ENCODE measurements at places on chromosomes 2 and 18.

DNA sequence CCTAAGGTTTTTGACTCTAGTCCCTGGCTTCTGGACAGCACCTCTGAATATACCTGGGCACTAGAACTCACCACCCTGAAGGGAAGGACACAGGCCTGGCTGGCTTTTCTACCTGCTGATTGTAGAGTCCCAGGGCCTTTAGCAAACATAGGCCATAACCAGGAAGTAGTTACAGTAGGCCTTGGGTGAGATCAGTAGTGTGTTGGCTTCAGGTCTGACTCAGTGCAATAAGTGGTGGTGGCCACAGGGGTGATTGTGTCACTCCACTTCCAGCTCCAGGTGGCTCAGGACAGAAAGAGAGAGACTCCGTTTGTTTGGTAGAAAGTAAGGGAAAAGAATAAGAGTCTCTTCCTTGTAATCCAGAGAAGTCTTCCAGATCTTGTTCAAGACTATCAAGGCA, 101.7 kb upstream of the LGALSL start:
- DNase-seq, result no peak

DNA sequence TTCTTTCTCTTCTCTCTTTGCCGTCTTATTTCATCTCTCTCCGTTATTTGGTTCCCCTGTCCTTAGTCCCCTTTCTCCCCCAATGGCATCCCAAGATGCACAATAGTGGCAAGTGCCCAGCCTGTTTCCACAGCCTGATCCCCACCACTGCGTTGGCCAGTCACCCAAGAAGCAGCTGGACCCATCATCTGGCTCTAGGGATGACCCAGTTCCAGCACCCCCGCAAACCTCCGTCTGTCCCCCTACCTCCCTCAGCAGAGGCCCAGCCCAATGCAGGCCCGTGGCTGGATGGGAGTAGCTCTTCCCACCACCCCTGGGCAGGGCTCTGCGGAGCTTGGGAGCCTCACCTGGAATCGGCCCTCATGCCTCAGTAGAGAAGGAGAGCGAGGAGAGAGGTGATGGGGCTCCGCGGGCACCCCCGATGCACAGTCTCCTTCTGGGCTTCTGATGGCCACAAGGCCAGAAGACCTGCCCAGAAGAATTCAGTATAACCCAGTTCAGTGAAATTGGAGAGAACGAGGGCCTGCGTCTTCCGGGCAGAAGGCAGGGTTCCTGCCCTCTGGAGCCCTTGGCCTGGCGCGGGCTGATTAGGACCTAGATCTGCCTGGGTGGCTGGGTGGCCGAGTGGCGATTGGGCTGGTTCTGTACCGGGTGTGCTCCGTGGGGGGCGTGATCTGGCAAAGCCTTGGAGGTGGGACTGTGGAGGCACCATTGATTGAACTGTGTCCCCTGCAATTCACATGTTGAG, 50.9 kb downstream of the RRM2 start:
- no peak for DNase-seq

DNA sequence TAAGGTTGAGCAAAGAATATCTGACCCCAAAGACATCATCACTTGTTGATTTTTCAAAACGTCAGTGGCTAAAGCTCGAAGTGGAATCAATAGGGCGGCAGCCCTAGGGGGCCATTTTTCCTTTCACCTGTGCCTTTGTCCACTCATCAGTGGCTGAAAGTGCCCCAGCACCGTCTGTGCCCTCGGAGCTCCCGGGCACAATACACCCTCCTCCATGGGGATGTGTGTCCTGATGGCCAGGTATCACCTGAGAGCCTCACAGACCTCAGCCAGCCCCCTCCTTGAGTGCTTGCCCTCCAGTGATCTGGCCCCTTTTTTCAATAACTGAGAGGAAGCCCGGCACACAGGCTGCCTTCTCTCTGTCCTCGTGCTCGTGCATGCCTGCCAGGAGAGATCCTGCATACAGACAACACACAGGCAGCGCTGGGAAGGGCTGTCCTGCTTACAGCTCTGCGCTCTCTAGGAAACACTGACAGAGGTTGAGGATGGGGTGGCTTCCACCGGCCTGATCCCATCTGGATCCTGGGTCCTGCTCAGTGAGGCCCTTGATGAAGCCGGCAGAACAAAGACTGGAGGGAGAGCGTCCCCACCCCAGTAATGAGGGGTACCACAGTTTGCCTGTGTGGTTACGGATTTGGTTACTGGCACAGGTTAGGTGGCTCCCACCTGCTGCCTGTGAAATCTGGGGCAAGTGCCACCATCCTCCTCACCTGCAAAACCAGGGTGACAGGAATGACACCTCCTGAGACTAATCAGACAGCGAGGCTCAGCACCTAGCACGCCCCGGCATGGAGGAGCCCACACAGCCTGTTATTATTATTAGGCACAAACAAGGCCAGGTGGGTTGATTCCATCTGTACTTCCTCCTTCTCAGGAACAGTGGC, 197.5 kb upstream of the RAB6C start:
- no peak for DNase-seq

DNA sequence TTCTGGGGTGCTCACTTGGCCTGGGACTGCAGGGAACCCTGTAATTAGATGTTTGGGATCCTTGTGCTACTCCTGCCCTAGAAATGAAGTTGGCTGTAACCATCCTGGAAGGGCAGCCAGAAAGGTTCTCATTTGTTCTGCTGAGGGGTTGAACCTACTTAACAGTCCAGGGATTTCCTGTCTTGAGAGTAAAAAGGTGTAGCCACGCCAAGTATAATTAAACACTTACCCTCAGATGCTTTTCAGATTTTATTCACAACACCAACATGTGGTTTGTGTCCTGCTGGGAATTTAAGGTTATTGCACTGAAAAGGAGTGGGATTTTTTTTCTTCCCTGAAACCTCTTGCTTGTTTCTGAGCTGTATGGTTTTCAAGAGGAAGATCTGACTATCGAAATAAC, 222.4 kb upstream of the APCDD1 start:
- no peak for DNase-seq

DNA sequence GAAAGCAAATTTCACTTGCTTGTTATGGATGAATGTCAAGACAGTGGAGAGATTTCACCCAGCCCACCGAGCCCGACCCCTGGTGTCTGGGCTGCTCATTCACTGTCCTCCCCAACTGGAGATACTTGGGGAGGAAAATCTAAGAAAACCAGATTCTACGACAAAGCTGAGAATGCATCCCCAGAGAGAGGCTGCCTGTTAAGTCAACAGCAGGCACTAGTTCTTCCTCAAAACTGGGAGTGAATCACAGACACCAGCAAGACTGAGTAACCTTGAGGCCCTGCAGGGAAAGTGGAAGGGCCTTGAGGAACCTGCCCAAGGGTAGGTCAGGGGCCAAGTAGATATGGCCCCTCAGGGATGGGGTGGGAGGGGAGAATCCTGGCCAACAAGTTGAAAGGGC, 34.2 kb upstream of the MLPH start:
- no peak for DNase-seq

- no peak for DNase-seq
These were observed 185.8 kb downstream of the ANKRD44 start for GRCh38 chr2:197124639-197125390.

- no peak for DNase-seq
These were observed 227.6 kb downstream of the SATB2 start for GRCh38 chr2:199230091-199230490.

- no peak for DNase-seq
These were observed 22.4 kb downstream of the LHCGR start for GRCh38 chr2:48733067-48733503.

- no peak for DNase-seq
These were observed 34.2 kb downstream of the IMPA2 start for GRCh38 chr18:12015416-12016062.
